ENCODE measurements at places on chromosomes 4 and X. TPM values are rescaled to one million over a fixed set of nuclear protein-coding genes. Genes with fewer than 3 reads are reported as not detected.

Gene LNX1
- 0.05 TPM for total RNA-seq

Gene RNF150
- 17.0 TPM for total RNA-seq

Gene HAND2
- total RNA-seq: 0.35 TPM

Gene TMA16
- 33.3 TPM for total RNA-seq

Gene USP46
- total RNA-seq: 25.4 TPM

Gene MAGEH1
- total RNA-seq: 26.2 TPM

Gene VEGFD
- not detected for total RNA-seq

Gene PNMA5
- not detected for total RNA-seq
